Prostate gland (tissue), 2 donors: ENCODE measurements at places on chromosomes 11 and 22.

GRCh38 chr22:25953919-25954318 lies 211.9 kb downstream of the MYO18B start:
- no peak for DNase-seq

DNA sequence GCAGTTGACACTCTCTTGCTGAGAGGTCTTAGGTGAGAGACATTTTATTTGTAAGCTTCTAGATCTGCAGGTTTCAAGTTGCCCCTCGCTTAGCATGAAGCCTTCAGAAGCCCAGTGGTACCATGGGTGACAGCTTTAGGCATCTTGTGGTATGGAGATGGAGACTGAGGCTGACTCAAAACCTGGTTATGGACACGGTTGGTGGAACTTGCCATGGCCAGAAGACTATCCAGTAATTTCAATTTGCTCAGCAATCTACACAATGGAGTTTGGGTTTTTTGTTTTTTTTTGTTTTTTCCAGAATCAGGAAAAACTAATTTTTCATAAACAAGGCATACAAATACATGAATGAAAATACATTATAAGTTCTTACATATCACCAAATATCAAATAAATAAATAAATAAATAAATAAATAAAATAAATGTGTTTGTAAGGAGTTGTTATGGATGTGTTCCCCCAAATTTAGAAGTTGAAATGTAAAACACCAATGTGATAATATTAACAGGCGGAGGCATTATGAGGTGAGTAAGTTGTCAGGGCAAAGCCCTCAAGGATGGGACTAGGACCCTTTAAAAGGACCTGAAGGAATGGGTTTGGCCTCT lies 22.6 kb downstream of the ETS1 start:
- no peak for DNase-seq

- no peak for DNase-seq
Measured at GRCh38 chr22:45541382-45541979, 38.8 kb downstream of the FBLN1 start.

DNA sequence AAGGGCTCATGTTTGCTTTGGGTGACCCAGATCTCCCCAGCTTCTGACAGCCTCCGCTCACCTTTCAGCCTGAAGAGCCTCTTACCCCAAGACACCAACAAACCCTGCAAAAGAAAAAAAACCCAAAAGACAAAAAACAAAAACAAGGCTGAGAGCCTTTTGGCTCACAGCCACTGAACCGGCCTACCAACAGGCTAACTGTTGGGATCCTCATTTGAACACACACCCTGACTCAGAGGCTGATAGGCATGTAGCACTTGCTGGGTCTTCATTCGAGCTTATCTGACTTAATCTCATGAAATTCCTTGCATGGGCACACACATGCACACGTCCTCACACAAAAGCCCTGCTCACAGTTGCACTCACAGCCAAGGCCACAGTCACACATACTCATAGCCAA lies 22.9 kb upstream of the TSKU start:
- DNase-seq = no peak

DNA sequence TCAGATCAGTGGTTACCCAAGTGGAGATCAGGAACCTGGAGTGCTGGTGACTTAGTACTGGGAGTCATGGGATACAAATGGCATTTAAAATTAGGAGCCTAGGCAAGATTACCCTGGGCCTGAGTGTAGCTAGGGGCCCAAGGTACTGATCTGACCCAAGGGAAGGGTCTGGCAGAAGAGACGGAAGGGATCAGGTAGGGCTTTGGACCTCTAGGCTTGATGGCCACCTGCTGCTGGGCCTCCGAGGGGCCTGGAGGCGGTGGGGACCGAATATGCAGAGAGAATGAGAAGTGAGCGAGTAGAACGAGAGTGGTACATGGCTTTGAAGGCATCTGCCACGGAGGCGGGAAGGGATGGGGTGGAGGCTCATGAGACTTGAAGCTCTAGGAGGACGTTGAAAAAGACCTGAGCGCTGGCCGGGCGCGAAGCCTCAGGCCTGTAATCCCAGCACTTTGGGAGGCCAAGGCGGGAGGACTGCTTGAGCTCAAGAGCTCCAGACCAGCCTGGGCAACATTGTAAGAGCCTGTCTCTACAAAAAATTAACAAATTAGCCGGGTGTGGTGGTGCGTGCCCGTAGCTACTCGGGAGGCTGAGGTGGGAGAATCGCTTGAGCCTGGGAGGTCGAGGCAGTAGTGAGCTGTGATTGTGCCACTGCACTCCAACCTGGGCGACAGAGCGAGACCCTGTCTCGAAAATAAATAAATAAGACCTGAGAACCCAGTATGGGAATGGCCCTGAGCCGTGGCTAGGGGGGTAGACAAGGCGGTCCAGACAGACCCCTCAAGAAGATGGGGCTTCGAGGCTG lies 563 bp upstream of the PPIL2 start:
- DNase-seq = no peak

- DNase-seq = no peak
Measured at GRCh38 chr11:70654016-70654415, 255.7 kb downstream of the CTTN start.
